ENCODE measurements at places on chromosomes 6 and 20. TPM values are rescaled to one million over a fixed set of nuclear protein-coding genes. Genes with fewer than 3 reads are reported as not detected.
A peak's percentile ranks its signal among the peaks of the same experiment; 100 is the strongest.

DNA sequence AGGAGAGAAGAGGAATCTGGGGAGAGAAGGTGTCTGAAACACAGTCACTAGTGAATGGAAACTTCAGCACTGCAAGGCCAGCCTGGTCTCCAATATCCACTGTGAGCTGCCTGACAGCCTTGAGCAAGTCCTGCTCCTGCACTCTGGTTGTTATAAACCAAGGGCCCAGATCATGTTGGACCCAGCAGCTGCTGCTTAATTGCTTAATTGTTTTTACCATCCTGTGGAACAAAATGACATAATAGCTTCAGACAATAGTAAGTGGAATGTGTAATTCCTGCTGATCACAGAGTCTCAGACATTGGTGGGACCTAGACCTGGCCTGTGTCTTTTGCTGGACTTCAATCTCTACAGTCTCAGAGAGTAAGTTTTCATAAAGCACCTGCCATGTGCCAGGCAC lies 833.7 kb downstream of the TFAP2A start:
- DNase-seq, result no peak

DNA sequence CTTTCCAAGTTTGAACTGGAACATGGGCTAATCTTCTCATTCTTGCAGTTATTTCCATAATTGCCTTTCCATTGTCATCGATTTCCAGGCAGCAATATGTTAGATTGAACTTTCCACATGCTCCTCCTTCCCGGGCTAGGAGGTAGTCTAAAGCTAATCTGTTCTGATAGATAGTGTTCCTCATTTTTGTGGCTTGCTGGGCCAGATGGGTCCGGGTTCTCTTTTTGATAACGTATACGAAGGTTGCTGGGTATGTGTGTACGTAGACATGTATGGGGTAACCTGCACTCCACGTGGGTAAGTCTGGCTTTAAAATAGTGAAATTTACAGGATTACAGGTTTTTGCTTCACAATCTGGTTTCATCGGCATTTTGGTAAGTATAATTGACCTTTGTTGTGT lies 14.0 kb upstream of the GMPR start:
- no peak for DNase-seq

DNA sequence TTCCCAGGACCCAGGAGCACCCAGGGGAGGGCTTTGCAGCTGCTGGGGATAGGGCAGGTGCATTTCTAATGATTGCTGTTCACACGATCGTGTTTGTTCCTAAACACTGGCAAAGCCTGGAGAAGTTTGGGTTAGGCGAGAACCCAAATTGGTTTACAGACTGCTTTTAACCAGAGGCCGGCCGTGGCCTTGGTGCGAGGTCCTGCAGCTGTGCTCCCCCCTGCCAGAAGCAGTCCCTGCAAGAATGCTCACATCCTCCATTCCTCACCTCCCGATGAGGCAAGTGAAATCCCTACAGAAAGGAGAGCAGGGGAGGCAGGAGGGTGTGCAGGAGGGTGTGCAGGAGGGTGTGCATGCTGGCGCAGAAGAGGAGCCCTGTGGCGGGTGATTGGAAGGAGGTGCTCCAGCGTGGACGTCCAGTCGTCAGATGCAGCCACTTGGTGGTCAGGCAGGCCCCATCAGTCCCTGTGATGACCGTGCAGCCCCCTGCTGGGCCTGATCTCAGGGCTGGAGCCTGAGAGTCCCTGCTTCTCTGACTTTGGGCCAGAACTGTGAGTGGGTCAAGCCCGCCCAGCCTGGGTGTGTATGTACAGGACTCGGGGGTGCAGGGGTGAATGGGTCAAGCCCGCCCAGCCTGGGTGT lies 55.7 kb upstream of the FRMD1 start:
- DNase-seq, result no peak

DNA sequence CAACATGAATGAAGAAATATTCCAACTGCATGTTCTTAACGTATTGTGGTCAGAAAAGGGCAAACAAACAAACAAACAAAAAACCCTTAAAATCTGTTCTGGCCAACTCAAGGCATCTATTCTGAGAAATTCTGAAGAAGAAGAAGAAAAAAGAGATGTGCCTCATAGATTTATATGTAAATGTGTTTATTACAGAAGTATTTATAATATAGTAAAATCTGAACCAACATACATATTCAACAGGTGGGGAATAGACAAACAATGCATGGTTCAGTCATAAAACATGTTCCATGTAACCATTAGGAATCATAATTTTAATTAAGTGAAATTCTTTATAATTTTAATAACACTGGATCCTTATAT lies 616 bp downstream of the BTN3A2 start:
- no peak for DNase-seq

DNA sequence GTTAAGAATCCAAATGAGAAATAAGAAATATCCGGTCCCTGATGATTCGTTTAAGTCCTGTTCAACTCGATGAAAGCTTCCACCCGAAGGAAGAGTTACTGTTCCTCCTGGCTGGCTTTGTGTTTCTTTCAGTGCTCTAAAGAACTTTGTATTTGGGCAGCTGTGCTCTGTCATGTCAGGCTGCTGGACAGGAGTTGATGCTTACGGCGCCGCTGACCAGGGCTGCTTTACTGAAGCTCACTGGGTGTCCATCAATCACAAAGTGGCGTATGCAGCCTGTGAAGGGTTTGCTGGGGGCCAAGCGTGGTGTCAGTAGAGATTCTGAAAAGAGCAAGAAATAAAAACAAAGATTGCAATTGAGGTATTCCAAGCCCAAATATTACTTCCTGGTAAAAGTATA lies 21.9 kb downstream of the FAM229B start:
- no peak for DNase-seq

- no peak for DNase-seq
Measured at GRCh38 chr6:122998403-122998975, 2.5 kb downstream of the CLVS2 start.

GRCh38 chr6:90074161-90074850 lies 180.0 kb downstream of the GJA10 start:
- DNase-seq, result peak; percentile 15

Gene EDN3
- total RNA-seq, result not detected

Gene SLC22A3
- 31.5 TPM for total RNA-seq

Gene OR14J1
- not detected for total RNA-seq

Gene SH3BGRL2
- total RNA-seq, result 28.8 TPM

DNA sequence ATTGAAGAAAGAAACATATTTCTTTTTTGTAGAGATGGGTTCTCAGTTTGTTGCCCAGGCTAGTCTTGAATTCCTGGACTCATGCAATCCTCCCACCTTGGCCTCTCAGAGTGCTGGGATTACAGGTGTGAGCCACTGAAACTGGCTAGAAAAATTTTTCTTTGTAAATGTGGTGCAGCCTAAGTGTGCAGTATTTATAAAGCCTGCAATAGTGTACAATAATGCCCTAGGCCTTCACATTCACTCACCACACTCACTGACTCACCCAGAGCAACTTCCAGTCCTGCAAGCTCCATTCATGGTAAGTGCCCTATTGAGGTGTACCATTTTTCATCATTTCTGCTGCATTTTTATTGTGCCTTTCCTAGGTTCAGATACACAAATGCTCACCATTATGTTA lies 31.4 kb downstream of the NHSL1 start:
- no peak for DNase-seq

Gene NTSR1
- not detected for total RNA-seq

DNA sequence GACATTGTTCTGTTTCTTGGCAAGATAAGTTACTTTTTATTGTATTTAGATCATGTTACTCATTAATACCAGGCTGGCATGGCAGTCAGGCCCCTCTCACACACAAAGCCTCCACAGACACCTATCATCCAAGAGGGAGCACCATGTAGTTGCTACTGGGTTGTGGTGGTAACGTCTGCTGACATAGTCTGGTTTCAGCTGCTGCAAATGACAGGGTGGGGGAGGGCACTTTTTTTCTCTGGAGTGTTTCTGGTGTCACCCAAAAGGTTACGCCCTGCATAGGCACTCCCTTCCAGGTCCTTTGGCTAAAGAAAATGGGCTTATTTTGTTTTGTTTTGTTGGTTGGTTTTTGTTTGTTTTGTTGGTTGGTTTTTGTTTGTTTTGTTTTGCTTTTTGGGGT lies 236.4 kb upstream of the RIMS1 start:
- DNase-seq, result no peak

Gene RPP40
- total RNA-seq, result 64.0 TPM

DNA sequence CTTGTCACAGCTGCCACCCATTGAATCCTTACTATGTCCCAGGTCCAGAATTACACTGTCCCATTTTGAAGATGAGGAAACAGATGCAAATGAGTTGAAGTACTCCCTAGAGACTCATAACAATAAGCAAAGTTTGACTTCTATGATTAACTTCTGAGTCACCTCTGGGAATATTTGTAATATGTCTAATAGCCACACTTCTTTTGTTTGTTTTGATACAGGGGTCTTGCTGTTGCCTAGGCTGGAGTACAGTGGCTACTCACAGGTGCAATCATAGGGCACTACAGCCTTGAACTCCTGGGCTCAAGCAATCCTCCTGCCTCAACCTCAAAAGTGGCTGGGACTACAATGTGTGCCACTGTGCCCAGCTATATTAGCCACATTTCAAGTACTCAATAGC lies 11.4 kb upstream of the SOX12 start:
- DNase-seq, result peak; percentile 60

GRCh38 chr6:3490625-3490980 lies 33.8 kb upstream of the SLC22A23 start:
- no peak for DNase-seq

DNA sequence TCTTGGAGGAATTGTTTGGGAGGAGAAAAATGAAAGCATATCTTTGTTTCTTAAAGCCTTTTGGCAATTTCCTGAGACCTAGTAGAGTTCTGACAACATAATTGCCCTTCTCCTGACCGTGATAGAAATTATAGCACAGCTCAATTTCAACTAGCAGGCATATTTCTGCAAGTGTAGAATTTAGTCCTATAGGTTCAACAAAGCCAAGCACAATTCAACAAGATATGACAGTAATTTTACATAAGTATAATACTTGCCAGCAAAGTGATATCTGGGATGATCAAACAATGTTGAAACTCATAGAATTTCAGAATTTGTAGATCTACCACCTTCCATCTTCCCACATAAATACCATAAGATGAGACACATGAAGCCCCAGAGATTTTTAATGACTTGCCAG lies 73.1 kb downstream of the SPTLC3 start:
- no peak for DNase-seq

GRCh38 chr20:25199473-25200260 lies 4.2 kb downstream of the ENTPD6 start:
- no peak for DNase-seq

GRCh38 chr6:33602180-33602579 lies 18.9 kb upstream of the ITPR3 start:
- DNase-seq, result no peak

Gene EFCAB8
- total RNA-seq, result 0.22 TPM

DNA sequence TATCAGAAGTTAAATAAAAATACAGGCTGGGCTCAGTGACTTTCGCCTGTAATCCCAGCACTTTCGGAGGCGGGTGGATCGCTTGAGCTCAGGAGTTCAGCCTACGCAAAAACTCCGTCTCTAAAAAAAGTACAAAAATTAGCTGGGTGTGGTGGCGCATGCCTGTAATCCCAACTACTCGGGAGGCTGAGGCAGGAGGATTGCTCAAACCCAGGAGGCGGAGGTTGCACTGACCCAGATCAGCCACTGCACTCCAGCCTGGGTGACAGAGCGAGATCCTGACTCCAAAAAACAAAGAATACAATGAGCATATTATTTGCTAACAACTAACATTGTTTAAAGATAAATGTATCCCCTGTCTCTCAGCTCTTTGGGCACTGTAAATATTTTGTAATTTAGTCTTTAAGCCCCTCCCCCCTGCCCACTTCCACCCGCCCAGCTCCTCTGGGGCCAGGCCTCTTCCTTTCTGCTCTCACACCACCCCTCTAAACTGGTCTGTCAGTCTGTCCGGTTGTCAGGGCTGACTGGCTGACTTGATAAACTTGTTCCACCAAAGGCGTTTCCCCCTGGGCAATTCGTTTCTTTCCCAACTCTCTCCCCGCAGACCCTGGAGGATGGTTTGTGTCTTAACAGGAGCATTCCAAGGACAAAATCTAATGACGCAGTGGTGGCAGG lies 62.4 kb upstream of the QKI start:
- no peak for DNase-seq

- no peak for DNase-seq
Measured at GRCh38 chr6:51199733-51200260, 381.1 kb downstream of the TFAP2B start.

DNA sequence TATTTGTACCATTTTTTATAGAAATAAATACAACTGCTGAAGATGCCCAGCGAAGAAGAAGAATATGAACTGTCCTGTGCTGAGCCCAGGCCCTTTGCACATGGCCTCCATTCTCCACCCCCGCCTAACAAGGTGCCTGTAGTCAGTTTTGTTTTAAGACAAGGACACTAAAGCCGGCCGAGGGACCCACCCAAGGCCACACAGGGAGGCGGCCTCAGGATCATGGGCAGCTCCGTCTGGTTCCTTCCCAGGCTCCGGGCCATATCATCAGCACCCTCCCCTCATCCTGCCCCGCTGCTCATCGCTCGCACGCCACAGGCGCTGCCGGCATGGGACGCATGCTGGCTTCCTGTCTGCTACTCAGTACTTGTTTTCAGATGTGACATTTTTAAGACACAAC lies 21.3 kb downstream of the PSMG4 start:
- no peak for DNase-seq

Gene SASH1
- total RNA-seq, result 8.2 TPM

Gene GJA1
- not detected for total RNA-seq

DNA sequence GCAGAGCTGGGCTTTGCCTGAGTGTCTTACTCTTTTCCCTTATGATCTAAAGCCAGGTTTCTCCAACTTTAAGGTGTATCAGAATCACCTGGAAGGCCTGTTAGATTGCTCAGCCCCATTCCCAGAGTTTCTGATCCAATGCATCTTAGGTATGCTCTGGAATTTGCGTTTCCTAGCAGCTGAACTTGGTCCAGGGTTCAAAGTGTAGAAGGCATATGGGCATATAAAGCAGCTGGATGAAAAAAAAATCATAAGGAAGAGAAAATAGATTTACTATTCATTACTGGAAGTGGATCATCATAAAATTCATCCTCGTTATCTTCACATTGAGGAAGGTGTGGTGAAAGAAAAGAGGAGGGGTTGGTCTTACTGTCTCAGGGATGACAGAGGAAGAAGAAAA lies 56.8 kb upstream of the CDKAL1 start:
- no peak for DNase-seq

DNA sequence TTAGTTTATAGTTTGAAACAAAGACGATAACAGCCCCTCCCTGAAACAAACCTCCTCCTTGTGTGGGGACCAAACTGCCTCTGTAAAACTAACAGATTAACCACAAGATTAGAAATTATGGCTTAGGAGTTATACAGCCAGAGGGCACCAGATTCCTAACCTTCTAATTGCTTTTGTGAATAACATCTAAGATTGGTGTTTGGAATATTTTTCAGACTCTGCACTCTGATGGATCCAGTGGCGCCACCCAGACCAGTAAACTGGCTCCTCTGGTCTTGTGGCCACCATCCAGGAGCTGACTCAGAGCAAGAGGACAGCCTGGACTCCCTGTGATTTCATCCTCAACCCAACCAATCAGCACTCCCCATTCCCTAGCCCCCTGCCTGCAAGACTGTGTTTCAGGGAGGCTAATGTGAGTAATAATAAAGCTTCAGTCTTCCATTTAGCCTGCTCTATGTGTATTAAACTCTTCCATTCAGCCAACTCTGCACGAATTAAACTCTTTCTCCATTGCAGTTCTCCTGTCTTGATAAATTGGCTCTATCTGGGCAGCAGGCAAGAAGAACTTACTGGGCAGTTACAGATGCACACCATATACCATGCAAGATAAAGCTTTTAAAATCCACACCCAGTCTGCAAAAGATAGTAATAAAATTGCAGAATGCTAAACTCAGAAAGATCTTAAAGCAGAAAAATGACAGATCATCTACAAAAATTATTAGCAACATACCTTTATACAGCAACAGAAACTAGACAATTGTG lies 58.5 kb upstream of the SLC22A16 start:
- no peak for DNase-seq

- no peak for DNase-seq
Measured at GRCh38 chr6:15938107-15938506, 190.8 kb upstream of the MYLIP start.
